ENCODE measurements at places on chromosomes 4 and X.

DNA sequence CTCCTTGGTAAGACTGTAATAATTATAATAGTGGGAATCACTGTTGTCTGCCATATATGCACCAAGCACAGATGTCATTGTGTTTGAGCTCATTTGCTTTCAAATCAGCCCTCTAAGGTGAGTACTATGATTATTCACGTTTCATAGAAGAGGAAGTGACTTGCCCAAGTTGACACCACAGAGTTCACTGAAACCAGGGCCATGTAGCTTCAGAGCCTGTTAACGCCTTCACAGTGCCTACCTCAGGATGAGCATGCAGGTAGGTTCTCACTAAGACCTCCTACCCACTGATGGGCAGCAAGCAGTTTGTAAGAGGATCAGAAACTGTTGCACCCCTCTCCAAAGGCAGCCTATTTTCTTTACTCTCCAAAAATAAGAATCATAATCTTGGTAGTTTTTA, 27.4 kb downstream of the TMPRSS11A start:
- DNase-seq = no peak

- no peak for DNase-seq
Measured at GRCh38 chr4:15149234-15149838, 147.1 kb downstream of the CPEB2 start.

- DNase-seq = no peak
Measured at GRCh38 chrX:53644751-53645150, 41.8 kb downstream of the HUWE1 start.

- DNase-seq = no peak
Measured at GRCh38 chrX:140701480-140701879, 8.1 kb upstream of the LINC00632 start.

GRCh38 chrX:19243431-19243830, 100.3 kb upstream of the PDHA1 start:
- DNase-seq = no peak

GRCh38 chr4:8603931-8604330, 11.4 kb downstream of the CPZ start:
- no peak for DNase-seq

DNA sequence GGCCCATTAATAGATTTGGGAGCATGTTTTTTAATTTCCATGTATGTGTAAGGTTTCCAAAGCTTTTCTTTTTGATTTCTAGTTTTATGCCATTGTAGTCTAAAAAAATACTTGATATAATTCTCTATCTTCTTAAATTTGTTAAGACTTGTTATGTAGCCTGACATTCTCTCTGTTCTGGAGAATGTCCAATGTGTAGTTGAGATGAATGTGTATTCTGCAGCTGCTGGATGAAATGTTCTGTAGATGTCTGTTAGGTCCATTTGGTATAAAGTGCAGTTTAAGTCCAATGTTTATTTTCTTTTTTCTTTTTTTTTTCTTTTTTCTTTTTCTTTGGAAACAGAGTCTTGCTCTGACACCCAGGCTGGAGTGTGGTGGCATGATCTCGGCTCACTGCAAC, 378.5 kb upstream of the MAD2L1 start:
- DNase-seq = no peak

DNA sequence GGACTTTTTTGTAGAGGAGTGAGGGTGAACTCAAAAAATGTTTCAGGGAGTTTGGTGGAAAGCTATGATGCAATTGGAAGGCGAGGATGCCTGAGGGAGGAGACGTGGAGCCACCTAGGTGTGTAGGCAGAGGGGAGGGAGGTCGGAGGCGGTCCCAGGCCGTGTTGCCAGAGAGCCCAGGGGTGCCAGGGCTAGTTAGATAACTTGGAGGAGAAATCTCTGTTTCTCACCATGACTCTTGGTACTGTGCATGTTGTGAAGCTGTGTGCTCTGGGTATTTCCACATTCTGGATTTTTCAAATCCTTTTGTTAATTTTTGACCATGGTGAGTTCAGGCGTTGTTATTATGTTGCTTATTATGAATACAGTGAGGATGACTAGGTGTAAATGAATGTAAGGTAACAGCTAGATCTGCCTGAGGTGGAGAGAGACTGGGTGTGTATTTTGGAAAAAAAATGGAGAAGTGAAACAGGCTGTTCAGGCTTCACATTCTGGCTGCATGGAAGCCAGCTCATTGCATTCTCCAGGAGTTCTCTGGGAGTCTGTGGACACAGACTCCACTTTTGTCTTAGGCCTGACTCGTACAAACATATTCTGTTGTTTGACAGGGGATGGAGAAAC, 4.5 kb downstream of the RAB9A start:
- DNase-seq = no peak

DNA sequence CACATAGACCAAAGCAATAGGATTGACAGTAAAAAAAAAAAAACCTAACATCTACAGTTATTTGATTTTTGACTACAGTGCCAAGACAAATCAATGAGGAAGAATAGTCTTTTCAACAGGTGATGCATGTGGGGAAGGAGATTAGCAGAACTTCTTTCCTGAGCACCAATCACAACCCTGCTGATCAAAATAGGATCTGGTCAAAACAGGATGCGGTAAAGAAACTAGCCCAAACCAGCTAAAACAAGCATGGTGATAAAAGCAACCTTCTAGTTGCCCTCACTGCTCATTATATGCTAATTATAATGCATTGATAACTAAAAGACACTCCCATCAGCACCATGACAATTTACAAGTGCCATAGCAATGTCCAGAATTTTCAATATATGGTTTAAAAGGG, 667.5 kb downstream of the GRXCR1 start:
- no peak for DNase-seq

Data from coronary artery (tissue), 2 donors.